ENCODE measurements at places on chromosomes 1 and 21.

- no peak for DNase-seq
Measured at GRCh38 chr1:203519053-203519840, 25.3 kb downstream of the OPTC start.

DNA sequence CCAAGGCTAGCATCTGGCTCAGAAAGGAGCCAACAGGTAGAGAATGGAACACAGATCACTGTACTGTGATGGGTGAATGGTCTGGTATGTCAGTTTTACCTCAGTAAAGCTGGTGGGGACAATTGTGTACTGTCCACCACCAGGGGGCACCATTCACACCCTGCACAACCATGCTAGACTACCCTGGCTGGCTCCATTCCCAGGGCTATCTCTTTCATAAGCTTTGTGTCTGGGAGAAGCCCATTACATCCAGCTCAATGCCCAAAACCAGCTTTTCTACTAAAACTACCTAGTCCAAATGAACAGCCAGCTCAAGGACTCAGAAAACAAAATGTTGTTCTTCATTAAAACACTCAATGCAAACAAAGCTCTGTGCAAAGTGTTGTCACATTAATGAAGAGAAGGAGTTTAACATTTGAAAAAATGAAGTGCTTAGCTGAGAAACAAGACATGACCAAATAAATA lies 62.0 kb upstream of the RASAL2 start:
- no peak for DNase-seq

DNA sequence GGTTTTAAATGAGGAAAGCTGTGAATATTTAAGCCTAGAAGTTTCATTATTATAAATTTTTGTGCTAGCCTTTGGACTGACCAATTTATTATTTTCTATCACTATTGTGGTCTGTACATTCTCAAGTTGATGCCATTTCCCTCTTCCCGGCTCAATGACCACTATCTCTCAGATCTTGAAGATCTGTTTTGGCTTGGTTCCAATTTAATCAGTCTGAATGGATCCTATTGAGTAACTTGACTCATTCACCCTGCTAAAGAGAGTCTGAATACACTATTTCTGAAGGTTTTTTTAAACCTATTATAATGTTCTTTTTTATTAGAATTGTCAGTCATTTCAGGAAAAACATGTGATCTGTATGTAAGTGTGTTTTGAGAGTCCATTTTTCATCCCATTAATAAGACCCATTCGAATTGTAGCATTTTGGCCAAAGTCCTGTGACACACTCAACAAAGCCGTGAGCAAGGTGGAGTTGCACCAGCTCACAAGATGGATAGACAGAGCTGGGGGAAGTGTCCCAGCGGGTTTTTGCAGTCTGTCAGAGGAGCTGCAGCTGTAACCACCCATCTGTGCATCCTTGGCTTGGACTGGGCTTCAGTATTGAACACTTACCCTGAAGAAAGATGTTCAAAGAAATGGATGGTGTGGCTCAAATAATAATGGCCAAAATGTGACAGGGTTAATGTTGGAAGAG lies 145.6 kb downstream of the NFIA start:
- no peak for DNase-seq

- DNase-seq: no peak
Measured at GRCh38 chr21:32472890-32473765, 60.6 kb downstream of the EVA1C start.

- no peak for DNase-seq
Measured at GRCh38 chr1:77170687-77171086, 48.5 kb downstream of the PIGK start.

DNA sequence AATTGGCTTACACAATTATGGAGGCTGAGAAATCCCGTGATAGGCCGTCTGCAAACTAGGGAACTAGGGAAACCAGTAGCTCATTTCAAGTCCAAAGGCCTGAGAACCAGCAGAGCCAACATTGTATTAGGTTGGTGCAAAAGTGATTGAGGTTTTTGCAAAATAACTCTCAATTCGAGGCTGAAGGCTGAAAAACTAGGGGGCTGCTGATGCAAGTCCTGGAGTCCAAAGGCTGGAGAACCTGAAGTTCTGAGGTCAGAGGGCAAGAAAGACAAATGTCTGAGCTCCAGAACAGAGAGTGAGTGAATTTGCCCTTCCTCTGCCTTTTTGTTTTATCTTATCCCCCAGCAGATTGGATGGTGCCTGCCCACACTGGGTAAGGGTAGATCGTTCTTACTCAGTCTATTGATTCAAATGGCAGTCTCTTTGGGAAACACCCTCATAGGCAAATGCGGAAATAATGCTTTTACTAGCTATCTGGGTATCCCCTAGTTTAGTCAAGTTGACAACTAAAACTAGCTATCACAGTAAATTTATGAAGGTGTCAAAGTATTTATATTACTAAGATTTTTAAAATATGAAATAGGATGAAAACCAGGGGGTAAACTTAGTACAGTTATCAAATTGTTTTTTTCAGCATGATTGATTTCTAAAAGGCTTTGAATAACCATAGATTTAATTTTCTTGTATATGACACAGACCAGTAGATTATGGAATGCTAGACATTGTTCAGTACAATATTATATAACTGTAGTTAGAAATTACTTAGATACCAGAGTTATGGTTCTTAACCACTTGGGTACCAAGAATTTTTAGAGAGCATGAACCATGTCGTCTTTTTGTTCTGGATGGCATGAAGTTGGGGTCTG lies 15.4 kb downstream of the RABGAP1L start:
- no peak for DNase-seq

- no peak for DNase-seq
Measured at GRCh38 chr1:203178821-203179666, 3.4 kb upstream of the MYBPH start.

DNA sequence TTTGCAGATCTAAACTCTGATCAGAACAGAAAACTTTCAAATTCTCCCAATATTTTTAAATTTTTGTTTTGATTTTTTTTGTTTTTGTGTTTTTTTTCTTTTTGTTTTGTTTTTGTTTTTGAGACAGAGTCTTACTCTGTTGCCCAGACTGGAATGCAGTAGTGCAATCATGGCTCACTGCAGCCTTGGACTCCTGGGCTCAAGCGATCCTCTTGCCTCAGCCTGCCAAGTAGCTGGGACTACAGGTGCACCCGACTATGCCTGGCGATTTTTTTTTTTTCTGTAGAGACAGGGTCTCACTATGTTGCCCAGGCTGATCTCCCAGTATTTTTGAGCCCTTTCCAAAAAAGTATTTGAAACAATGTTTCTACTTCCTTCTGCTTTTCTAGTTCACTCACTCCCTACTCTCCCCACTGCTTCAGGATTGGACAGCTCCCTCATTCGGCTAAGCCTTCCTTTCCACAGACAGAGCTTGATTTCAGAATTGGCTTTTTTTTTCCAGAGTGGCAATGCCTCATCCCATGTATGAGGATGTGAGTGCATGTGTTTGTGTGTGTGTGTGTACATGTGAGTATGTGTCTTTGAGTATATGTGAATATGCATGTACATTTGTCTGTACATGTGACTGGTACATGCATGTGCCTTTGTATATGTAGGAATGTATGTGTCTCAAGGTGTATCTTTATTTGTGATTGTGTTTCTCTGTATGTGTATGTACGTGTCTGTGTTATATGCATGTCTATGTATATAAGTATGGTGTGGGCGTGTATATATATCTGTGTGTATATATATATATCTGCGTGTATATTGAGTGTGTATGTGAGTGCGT lies 11.9 kb downstream of the LHX4 start:
- no peak for DNase-seq

- DNase-seq: no peak
Measured at GRCh38 chr1:64935551-64936155, 30.7 kb downstream of the JAK1 start.

DNA sequence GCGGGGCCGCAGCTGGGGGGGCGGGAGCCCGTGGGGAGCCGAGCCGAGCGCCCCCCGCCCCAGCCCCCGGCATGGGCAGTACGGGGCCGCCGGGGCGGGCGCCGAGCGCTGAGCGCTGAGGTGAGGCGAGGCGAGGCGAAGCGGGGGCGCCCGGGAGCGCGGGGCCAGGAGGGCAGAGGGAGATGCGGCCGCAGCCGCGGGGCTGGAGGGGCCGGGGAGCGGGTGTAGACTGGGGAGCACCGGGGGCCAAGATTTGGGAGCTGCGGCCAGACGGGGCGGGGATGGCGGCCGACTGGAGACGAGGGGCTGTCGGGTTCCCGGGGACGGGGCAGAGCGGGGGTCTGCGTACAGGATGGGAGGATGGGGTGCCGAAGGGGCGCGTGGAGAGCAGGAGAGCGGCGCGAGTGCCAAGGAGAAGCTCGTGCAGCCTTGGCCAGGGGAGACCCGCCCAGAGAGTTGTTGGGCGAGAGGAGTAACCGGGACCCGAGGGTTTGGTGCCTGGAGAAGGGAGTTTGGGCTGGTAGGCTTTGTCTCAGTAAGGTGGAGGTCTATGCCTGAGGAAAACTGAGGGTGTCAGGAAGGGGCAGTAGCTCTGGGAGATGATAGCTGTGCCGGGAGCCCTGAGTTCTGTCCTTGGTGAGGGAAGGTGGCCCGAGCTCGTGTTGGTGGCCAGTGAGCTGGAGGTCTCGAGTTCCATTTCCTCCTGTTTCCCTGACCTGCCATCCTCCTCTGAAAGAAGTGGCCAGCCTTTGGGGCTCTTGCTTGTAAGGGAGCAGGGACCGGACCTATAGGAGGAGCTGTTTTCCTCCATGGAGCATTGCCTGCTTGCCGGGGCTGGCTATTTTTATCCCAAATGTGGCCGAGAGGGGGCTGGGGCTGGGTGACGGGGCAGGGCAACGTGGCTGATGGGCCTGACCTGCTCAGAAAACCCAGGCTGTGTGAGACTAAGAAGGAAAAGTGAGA lies 539 bp downstream of the ATP8B2 start:
- DNase-seq: peak; percentile 71

DNA sequence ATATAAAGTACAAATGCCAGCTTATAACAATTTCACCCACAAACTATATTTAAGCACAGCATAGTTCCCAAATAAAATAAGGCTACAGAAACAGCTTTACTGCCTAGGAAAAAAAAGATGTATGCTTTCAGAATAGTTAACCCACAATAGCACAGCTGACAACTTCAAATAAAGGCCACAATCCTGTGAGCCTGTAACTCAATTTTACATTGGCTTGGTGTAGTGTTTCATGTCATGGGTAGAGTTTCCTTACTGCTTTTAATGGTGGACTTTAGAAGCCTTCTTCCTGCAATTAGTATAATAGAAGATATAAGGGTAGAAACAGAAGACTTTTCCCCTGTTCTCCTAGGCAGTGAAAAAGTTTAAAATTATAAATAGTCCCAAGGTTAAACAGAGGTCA lies 44.3 kb upstream of the ZC3H11B start:
- no peak for DNase-seq
